ENCODE measurements at places on chromosomes 5 and 9.
A peak's percentile ranks its signal among the peaks of the same experiment; 100 is the strongest.

DNA sequence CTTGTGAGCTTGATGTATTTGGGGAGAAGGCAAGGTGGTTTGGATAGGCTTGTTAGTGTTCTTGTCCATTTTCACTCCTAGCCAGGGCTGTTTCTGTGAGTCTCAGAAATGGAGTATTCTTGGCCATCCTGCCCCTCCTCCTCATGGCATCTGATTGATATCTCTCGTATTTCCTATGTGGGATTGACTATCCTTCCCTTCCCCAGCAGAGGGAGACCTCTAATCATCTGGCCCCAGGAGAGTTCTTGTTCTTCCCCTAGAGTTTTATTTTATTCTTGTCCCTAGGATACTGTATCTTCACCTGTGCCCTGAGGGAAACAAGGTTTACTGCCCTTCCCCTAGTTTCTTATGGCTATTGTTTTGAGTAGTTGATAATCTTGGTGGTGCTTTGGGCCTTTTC is 114.4 kb downstream of the VPS13A start:
- DNase-seq, result peak; percentile 25

- DNase-seq, result no peak
These were observed 113.0 kb downstream of the TRIM32 start for GRCh38 chr9:116800074-116800473.

GRCh38 chr5:142561029-142561428 is 124.9 kb downstream of the FGF1 start:
- no peak for DNase-seq

GRCh38 chr5:129508606-129509005 is 48.5 kb downstream of the ADAMTS19 start:
- DNase-seq, result no peak

DNA sequence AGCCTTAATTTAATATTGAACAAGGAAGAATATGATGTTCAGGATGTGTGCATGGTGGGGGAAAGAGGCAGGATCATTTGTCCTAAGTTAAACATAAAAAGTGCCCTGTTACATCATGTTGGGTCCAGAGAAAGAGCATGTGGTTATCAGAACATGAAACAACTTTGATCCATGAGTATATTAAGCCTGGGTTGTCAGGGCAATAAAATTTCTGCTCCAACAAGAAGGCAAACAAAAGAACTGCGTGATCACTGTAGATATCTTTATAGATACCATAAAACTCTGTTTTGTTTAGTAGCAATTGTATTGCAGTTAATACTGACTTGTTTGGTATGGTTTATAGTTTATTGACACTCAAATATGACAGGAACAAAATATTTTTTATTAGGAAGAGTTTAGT is 35.2 kb downstream of the PCA3 start:
- DNase-seq, result no peak

DNA sequence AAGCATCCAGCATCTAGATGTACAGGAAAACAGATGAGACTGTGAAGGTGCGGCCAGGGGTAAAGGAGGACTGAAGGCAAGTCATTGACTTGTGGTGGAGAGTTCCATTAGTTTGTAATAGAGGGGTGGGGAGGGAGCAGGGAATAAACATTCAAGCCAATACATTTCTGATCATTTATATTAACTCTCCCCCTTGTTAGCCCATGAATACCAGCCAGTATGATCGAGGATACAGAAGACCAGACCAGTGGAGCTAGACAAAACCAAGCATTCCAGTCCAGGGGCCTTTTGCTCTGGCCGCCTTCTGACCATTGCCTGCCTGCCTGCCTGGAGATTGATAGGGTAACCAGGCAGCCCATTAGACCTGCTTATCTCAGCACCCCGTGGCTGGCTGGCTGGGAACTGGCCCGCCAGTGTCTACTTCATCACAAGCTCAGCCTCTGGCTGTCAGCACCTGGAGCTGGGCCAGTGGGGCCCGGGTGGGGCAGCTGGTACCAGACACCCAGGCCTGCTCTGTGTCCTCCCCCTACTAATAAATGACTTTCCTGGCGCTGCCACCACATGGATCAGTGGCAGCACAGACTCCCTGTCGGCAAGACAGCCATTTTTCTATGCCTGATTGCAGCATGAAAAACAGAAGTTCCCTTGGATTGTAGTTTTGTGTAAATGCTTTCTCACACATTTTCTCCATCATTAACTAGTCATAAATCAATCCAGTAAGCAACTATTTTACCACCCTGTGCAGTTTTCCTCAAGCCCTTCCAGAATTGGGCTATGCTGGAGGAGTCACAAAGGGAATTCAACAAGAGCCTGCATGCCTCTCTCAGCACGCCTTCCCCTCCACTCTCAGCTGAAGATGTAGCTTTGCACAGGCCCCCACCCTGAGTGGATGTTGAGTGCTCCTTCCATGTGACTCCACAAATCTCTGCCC is 181.3 kb downstream of the SNCAIP start:
- DNase-seq, result no peak

- DNase-seq, result no peak
These were observed 103.3 kb upstream of the EDIL3 start for GRCh38 chr5:84487963-84488362.

DNA sequence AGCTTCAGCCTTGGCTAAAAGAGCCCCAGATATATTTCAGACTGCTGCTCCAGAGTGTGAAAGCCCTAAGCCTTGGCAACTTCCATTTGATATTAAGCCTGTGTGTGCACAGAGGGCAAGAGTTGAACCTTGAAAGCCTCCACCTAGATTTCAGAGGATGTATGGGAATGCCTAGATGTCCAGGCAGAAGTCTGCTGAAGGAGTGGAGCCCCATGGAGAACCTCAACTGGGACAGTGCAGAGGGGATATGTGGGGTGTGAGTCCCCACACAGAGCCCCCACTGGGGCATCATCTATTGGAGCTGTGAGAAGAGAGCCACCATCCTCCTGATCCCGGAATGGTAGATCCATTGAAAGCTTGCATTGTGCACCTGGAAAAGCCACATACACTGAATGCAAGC is 1784.8 kb upstream of the CDH9 start:
- no peak for DNase-seq

DNA sequence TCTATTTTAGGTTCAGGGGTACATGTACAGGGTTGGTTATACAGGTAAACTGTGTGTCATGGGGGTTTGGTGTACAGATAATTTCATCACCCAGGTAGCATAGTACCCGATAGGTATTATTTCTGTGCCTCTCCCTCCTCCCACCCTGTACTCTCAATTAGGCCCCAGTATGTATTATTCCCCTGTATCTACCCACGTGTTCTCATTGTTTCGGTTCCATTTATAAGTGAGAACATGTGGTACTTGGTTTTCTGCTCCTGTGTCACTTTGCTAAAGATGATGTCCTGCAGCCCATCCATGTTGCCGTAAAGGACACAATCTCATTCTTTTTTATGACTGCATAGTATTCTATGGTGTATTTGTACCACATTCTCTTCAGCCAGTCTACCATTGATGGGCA is 96.8 kb upstream of the SLC24A2 start:
- DNase-seq, result no peak

- DNase-seq, result peak; percentile 11
These were observed 20.8 kb upstream of the COL15A1 start for GRCh38 chr9:98922721-98923435.

DNA sequence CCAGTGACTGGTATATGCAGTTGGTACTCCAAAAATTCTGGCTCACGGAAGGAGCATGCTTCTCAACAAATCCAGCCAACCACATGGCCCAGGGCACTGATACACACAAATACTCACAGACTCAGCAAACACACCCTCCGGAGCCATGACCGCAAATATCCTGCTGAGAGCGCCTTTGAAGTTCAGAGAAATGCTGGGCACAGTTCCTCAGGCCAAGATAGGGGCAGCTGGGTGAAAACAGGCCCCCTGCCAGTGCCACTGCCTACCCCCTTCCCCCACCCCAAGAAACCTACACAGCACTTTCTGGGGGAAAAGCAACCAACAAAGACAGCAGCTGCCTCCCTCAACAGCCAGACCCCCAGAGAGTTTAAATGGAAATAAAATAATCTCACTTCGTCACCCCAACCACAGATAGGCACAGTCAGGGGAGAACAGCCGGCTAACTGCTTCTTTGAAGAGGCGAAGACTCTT is 120.0 kb downstream of the C5orf15 start:
- DNase-seq, result no peak

GRCh38 chr5:67375606-67376005 is 179.0 kb upstream of the CD180 start:
- peak; percentile 4 for DNase-seq

DNA sequence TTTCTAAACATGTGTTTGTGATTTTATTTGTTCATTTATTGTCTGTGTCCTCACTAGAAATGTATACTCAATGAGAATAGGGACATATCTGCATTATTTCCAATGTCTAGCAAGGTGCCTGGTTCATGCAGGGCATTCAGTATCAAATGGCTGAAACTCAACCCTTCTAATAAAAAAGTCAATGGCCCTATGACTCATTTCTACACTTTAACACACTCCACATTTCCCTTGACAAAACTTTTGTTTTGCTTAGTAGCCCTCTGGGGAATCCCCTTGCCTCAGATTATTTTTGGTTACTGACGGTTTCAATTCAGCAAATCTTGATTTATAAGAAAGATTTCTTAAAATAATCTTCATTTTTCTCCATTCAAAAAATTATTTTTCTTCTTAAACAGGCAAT is 206.0 kb upstream of the DMRTA1 start:
- no peak for DNase-seq

DNA sequence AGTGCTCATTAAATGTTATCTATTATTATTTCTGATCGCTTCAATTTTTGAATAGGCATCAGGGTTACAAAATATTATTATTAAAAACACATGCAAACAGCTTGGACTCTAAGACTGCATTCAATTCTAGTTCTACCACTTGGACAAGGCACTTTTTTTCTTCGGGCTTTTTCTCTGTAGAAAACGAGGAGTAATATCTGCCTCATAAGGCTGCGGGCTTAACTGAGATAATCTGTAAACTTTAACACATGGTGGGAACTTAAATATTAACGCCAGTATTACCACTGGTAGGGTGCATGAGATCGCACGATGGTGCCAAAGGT is 511 bp upstream of the SPDL1 start:
- DNase-seq, result no peak

DNA sequence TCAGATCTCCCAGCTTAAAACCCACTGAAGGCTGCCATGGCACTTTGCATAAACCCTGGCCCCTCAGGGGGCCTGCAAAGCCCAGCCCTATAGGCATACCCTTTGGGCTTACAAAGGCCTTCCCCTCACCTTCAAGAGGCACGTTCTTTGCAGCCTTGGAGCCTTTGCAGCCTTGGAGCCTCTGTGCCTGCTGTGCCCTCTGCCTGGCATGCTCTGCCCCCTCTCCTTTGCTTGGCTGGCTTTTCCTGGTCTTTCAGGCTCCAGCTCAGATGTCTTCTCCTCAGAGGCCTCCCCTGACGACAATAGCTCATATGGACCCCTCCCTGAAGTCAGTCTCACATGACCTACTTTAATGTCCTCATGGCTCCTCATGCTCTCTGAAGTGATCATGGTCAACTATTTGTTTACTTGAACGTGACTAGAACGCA is 60.3 kb downstream of the CXXC5 start:
- DNase-seq, result no peak

GRCh38 chr5:45093377-45093776 is 284.6 kb downstream of the MRPS30 start:
- DNase-seq, result no peak

DNA sequence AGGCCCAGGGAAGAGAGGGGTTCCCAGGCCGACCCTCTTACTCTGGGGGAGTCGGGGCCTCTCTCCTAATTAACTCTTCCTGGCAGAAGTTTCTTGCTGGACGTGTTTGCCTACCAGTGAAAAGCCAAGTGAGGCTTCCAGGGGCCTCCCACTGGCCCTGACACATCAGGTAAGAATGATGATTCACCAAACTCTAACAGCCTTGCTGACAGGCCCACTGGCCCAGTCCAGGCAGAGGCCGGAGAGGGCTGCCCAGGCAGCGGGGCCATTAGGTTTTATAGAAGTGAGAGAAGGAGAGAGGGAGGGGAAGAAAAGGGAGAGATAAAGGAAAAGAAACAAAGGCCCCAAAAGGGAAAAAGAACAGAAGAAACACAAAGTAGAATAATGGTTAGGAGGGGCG is 50.8 kb upstream of the FOXE1 start:
- DNase-seq, result no peak

- DNase-seq, result no peak
These were observed 174.3 kb downstream of the EFNA5 start for GRCh38 chr5:107496466-107496865.
